Left ventricle myocardium superior (tissue), 1 donor: ENCODE measurements at places on chromosomes 1 and 21.

DNA sequence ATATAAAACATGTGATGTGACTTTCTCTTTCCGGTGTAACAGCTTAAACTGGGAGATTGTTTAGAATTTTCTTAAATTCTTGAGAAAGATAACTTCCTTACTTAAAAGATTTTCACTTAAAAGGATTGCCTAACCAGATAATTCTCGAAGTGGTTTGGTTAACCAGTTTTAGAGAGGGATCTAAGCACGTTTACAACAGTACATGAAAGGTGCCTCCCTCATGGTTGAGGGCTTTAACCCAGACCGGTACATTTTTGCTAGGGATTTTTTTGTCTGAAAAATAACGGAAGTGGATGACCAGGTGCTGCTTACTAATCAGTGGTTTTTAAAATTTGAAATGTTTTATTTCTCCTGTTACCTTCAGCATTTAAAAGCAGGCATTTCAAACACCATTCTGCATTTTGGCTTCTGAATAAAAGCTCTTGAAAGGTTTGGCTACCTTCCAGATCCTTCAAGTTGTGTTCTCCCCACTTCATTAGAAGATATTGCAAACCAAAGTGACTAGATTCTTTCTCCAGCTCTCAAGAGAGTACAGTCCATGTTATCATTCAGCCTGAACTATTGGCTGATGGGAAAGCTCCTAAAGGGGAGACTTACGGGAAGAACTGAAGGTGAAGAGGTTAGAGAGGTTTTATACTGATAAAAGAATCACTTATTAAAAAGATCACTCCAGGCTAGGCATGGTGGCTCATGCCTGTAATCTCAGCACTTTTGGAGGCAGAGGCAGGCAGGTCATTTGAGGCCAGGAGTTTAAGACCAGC lies 12.8 kb downstream of the S100PBP start:
- DNase-seq = no peak

DNA sequence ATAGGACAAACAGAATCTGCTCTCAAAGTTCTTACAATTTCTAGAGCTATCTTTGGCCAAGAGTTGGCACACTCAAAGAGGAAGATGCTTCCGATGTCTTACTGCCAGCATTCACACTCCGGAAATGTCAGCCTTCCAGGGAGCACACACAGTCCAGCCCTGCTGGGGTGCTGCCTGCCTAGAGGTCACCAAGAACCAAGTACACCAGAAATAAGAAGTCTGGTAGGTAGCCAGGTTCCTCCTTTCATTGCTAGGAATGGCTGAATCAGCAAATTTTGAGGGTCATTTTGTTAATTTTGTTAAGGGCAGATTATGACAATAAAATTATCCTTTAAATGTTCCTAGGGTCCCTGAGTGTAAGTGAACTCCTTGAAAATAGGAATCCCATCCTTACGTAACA lies 77.5 kb downstream of the PLPP3 start:
- DNase-seq = peak; percentile 61

DNA sequence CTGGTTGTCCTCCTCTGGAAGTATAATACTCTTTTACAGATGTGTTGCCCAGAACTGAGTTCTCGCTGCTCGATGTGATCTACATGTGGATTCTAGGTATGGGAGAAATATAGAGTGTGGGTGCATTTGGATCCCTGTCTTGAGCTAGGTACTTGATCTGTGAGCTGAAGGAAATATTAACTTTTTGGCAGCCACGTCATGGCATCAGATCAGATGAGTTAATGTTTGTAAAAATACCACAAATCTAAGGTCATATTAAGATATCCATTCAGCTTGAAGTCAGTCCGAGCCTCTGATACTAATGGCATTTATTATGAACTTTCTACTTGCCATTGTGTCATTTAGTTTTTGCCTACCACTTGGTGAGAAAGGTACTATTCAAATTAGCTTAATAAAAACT lies 24.6 kb downstream of the MAPKAPK2 start:
- no peak for DNase-seq

DNA sequence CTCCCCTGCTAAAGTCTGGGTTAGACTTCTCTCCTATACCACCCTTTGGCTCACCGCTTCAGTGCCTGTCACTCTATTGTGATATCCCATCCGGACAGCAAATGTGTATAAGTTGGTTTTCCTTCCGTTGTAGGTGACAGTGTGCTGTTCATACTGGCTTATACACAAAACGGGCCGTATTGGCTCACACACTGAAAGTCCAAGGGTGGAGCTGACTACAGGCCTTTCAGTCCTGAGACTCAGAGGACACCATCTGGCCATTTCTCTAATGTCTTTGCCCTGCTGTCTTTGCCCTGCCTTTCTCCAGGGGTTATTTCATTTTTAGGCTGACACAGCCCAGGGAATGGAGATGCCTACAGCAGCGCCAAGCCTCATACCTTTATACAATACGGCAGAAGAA lies 90.7 kb downstream of the URB2 start:
- no peak for DNase-seq

DNA sequence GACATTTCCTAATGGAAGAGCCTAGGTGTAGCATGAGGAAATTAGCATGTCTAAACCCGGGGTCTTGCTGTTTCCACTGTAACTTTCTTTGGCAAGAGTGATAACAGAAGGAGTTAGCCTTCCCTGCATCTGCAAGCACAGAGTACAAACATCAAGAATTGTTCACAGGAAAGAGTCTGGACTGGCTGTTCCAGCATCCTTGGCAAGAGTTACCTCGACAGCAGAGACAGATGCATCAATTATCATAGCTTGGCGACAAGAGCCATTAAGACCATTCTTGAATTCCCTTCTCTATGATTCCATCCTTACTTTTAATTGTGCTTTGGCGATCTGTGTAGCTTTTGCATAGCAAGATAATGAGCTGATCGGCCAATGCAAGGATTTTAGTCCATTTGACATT lies 82.8 kb upstream of the RALGPS2 start:
- no peak for DNase-seq

GRCh38 chr1:174682419-174683008 lies 234.8 kb downstream of the GPR52 start:
- DNase-seq = no peak

- no peak for DNase-seq
Measured at GRCh38 chr21:10627316-10627863, 106.0 kb downstream of the TPTE start.

DNA sequence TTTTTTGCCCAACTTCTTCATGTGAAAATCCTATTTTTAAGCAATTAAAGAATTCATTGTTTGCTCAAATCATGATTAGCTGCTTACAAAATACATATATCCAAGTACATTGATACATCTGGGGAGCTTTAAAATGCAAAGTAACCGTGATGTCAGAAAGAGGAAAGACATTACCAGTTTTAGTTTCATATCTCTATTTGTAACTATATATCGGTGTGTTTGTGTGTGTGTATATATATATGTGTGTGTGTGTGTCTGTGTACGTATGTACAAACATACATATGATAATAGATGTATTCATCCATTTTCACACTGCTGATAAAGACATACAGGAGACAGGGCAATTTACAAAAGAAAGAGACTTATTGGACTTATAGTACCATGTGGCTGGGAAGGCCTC lies 310.1 kb downstream of the DPYD start:
- DNase-seq = no peak

GRCh38 chr1:109816175-109816811 lies 52.6 kb upstream of the EPS8L3 start:
- no peak for DNase-seq

- DNase-seq = no peak
Measured at GRCh38 chr1:34914958-34915357, 14.5 kb downstream of the DLGAP3 start.

DNA sequence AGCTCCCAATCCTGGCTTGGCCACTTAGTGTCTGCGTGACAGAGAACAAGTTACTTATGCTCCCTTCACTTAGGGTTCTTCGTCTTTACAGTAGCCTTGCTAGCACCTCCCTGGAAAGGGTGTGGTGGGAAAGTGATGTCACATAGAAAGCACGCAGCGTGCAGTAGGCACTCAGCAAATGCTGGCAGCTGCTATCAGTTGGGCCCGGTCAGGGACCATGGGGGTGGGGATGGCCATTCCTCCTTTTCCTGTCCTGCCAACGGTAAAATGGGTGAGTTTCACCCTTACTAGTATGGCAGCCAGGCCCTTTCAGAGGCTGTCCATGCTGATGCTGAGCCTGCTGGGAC lies 6.2 kb upstream of the KCNA10 start:
- no peak for DNase-seq

- DNase-seq = no peak
Measured at GRCh38 chr1:178650934-178651511, 74.0 kb upstream of the RALGPS2 start.

GRCh38 chr1:35777109-35777508 lies 7.3 kb upstream of the CLSPN start:
- no peak for DNase-seq

DNA sequence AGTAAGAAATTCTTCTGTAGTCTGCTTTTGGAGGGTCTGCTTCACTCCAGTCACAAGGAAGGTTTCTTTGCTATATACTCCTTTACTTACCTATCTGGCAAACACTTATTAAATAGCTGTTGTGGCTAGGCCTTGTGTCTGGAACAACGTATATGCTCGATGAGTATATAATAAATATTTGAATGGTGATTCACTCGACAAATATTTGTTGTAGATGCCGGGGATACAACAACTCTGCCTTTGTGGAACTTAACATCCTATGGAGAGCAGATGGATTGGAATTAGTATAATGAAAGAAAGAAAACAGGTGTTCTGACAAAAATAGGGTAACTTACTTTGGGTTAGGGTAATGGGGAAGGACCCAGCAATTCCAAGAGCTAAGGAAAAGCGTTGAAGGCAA lies 31.1 kb downstream of the KPNA6 start:
- DNase-seq = no peak

- DNase-seq = no peak
Measured at GRCh38 chr1:239387304-239388158, 1.2 kb downstream of the CHRM3 start.

DNA sequence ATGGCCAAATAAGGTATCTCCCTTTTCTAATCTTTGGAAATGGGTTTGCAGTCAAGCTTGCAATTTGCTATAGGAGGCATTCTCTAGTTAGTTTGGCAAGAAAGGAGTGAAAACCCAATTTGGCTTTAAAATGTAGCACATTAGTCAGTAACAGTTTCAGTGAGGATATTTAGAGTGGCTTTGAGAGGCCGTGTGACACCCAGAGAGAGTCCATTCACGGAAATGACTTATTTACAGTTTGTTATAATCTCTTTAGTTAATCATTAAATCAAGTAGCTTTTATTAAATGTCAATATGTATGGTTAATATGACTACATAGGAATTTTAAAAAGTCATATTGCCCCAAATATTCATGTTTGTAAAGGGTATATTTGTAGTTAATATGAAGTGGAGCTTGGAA lies 9.6 kb downstream of the ZBTB18 start:
- no peak for DNase-seq

DNA sequence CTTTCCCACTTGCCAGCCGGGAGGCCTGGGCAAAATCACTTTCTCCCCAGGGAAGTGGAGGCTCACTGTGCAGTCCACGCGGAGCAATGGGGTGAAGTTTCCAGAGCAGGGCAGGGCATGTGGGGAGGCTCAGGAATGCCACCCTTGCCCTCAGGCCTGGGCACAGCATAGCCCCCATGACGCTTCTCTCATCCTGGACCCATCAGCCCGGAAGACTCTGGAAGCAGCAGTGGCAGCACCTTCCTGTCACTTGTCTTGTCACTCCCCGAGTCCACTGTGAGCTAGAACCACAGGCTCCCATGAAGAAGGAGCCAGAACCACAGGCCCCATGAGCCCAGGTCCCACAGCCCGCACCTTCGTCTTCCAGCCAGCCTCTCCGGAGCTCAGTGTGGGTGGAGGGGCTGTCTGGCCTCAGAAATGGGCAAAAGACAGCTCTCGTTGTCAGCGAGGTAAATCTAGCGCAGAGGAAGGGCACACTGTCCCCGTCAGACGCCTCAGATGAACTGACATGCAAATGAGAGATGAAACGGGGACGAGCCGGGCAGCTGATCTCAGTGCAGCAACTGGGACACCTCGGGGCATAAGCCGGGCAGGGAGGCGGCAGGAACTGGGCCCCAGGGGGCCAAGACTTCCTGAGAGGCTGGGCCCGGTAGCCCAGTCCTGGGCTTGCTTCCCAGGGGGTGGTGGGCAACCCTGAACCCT lies 6.1 kb downstream of the PDE9A start:
- DNase-seq = no peak

DNA sequence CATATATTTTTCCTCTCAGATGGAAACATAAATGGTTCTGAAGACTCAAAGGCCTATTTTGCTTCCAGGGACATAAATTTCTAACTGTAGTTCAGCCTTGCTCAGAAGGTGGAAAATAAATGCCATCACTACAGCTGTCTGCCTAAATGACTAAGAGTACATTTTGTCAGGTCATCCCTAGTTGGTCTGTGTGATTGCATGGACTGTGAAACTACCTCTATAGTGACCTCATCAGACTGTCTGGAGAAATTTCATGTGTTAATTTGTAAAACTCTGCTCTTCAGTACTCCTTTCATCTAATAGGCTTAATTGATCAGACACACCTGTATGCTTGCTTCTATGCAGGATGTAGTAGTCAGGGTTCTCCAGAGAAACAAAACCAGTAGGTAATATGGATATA lies 886.9 kb downstream of the AMY1C start:
- DNase-seq = no peak

DNA sequence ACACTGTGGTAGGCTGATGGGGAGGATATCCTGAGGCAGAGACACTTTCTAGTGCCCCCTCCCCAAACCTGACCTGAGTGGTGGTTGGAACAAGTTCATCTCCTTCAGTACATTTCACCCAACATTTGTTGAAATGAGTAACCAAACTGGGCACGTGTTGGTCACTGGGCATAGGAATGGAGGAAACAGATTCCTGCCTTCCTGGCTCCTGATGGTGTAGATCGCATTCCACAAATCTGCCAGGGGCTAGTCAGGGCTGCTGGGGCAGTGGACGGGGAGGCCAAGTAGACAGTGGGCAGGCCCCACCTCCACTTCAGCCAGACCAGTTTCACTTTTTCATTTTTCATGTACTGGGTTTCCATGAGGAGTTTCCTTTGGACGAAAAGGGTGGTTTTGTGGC lies 16.5 kb upstream of the ALX3 start:
- DNase-seq = no peak

- DNase-seq = no peak
Measured at GRCh38 chr21:42315296-42315891, at the start of gene TFF3. TSS of gene TFF3 (minus strand) at chr21:42315409. CDS start at chr21:42315374, 35 bp downstream.

- no peak for DNase-seq
Measured at GRCh38 chr21:36188937-36189336, 32.3 kb downstream of the DOP1B start.
